ENCODE measurements at places on chromosomes 2 and 18. TPM values are rescaled to one million over a fixed set of nuclear protein-coding genes. Genes with fewer than 3 reads are reported as not detected.

The DYNAP gene
- not detected for total RNA-seq

The KLHL29 gene
- 2.5 TPM for total RNA-seq

The SPC25 gene
- 12.9 TPM for total RNA-seq

The RNF25 gene
- 32.4 TPM for total RNA-seq

The NT5DC4 gene
- not detected for total RNA-seq

The LIMS2 gene
- total RNA-seq = 0.30 TPM

The STARD6 gene
- total RNA-seq = 0.15 TPM

The CDH19 gene
- total RNA-seq = not detected

The OBSL1 gene
- 32.0 TPM for total RNA-seq

The CROCC2 gene
- not detected for total RNA-seq

The PNPT1 gene
- 16.6 TPM for total RNA-seq

The AGXT gene
- not detected for total RNA-seq

The ABCA12 gene
- total RNA-seq = not detected

The CD8A gene
- not detected for total RNA-seq

The NPC1 gene
- total RNA-seq = 18.7 TPM

The ECEL1 gene
- not detected for total RNA-seq

The ARHGAP28 gene
- total RNA-seq = 7.4 TPM

The ALPP gene
- total RNA-seq = not detected

The FAM124B gene
- total RNA-seq = not detected

The CHRNG gene
- not detected for total RNA-seq

The ANTXR1 gene
- total RNA-seq = 24.5 TPM

The TEKT4 gene
- total RNA-seq = not detected

The TANC1 gene
- 13.1 TPM for total RNA-seq

The HAAO gene
- total RNA-seq = 3.9 TPM
